SW480 (cell line): ENCODE measurements at places on chromosomes 3 and 15.

DNA sequence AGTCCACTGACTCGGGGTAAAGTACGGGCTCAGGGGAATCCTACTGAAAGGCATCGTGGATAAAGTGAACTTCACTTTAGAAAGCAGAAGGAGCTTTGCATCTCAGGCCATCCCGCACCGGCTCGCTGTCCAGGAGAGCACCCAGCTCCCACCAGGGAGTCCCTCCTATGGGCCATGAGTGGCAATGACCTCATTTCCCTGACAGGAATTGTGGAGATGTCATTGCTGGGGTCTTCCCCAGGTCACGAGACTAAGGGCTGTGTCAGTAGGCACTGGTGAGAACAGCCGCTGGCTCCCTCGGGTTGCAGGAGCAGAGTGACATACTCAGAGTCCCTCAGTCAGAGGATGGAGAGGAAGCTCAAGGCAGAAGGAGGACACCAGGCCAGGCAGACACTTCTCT is 97.3 kb downstream of the XXYLT1 start:
- DNase-seq = no peak

DNA sequence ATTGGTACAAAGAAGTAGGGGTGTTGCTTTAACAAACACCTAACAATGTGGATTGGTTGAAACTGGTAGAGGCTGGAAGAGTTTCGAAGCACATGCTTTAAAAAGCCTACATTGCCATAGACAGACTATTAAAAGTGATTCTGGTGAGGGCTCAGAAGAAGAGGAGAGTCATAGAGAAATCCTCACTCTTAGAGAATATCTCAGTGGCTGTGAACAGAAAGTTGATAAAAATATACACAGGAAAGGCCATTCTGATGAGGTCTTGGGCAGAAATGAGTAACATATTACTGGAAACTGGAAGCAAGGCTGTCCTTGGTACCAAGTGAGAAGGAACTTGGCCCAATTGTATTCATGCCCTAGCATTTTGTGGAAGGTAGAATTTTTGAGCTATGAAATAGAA is 173.7 kb upstream of the CRBN start:
- DNase-seq = no peak

DNA sequence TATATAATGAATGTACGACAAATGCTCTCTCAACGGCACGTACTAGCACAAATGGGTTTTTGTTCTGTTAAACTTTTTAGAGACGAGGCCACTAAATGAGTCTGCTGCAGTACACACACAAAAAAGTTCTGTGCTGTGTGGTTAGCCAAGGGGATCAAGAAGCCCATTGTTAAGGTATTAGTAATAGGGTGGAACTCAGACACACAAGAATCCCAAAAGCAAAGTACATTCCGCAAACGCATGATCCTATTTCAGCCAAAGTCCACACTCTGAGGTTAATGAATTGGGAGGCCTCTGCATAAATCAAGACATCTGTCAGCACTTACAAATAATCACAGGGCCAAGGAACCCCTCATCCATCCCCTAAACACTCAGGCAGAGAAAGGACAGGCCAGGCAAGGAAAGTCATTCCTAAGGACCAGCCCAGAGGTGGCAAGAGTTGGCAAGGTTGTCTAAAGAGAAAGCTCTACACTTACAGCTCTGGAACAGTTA is 12.1 kb downstream of the OSBPL10 start:
- DNase-seq = peak; percentile 91

DNA sequence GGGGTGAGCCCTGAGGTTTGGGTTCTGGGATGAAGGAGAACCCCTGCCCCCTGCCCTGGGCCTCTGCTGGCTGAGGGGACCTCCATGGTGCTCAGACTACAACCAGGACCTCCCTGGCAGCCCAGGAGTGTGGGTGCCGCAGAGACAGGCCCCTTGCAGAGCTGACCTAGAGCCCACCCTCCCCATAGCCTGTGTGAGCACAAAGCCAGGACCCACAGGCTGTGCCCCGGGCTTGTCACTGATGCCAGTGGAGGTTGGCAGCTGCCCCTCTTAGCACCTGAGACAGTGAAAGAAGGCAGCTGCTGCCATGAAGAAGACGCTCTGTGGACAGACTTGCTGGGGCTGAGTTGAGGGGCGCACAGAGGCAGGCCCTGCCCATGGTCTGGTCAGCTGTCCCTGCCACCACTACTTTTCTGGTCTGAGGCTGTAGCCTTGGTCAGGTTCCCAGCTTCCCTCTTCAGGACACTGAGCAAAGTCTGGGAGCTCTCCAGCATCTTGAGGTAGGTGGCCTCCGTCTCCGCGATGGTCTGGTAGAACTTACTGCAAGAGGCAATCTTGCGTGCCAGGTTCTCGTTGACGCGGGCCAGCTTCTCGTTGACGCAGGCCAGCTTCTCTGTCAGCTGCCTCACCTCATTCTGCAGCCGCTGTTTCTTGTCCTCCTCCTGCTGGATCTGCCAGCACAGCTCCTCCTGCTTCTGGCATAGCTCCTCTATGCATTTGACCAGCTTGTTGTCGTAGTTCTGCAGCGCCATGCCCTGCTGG is 23.0 kb downstream of the USP4 start:
- no peak for DNase-seq

DNA sequence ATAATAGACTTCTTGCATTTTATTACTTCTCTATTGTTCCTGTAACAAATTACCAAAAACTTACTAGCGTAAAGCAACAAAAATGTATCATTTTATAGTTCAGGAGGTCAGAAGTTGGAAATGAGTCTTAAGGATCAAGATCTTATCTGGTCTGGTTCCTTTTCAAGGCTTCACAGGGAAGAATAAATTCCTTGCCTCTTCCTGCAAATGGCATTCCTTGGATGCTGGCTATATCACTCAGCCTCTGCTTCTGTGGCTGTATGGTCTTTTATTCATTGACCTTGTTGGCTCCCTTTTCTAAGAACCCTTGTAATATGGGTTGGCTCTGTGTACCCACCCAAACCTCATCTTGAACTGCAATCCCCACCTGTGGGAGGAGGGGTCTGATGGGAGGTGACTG is 478.4 kb upstream of the THBS1 start:
- DNase-seq = no peak

GRCh38 chr3:24487325-24488262 is 7.1 kb downstream of the THRB start:
- no peak for DNase-seq

GRCh38 chr3:171231361-171231760 is 204.8 kb upstream of the SLC2A2 start:
- no peak for DNase-seq

- DNase-seq = no peak
These were observed 45.8 kb upstream of the UBE2E2 start for GRCh38 chr3:23157331-23157730.
